LoVo (cell line): ENCODE measurements at places on chromosomes 4 and X.
A peak's percentile ranks its signal among the peaks of the same experiment; 100 is the strongest.

GRCh38 chrX:66042307-66043077 is 2.6 kb upstream of the VSIG4 start:
- DNase-seq, result no peak

GRCh38 chr4:3427706-3428446 is 13.9 kb upstream of the HGFAC start:
- no peak for DNase-seq

DNA sequence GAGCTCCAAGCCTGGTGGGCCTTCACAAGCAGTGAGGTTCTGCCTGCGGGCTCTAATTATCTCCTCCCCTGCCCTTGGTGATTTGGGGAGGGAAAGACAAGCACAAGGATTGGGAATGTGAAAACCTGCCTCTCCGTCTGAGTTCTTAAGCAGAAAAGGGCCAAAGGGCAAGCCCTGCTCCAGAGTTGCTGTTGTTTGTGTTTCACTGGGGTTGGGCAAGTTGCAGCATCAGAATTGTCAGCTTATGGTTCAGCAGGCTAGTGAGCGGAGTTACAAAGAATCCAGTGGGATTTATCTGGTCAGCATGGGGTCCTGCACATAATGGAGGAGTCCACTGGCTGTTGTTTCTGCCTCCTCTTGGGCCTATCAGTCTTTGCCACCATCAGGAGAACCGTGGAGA is 60.5 kb downstream of the NHS start:
- DNase-seq, result no peak

- no peak for DNase-seq
These were observed 60.4 kb downstream of the ZFYVE28 start for GRCh38 chr4:2357821-2358745.

DNA sequence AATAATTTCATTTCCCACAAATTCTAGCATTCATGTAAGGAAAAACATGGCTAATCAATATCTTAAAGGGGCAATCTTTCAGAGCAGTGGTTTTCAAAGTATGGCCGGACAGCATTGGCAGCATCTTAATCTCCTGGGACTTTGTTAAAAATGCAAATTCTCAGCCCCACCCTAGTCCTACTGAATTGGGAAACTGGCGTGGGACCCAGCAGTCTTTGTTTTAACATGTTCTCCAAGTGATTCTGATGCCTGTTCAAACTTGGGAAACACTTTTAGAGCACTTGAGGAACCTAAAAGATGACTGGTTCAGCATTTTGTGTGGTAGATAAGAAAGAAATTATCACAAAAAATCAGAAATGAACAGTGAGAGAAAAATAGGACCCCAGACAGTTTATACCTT is 65.7 kb downstream of the ZFX start:
- no peak for DNase-seq

DNA sequence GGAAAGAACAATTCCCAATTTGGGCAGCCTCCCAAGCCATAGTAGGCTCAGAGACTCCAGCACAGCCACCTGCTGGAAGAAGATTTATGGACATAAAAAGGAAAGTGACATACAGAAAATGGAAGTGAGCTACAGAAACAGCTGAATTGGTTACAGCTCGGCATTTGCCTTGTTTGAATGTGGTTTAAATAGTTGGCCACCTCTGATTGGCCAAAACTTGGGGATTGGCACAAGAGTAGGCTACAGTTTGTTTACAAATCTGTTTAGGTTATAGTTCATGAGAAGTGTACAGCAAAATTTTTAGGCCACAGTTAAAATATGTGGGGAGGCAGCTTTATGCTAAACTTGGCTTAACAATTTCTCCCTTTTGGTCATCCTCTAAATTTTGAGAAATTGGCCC is 150.4 kb downstream of the MAGEC1 start:
- no peak for DNase-seq

DNA sequence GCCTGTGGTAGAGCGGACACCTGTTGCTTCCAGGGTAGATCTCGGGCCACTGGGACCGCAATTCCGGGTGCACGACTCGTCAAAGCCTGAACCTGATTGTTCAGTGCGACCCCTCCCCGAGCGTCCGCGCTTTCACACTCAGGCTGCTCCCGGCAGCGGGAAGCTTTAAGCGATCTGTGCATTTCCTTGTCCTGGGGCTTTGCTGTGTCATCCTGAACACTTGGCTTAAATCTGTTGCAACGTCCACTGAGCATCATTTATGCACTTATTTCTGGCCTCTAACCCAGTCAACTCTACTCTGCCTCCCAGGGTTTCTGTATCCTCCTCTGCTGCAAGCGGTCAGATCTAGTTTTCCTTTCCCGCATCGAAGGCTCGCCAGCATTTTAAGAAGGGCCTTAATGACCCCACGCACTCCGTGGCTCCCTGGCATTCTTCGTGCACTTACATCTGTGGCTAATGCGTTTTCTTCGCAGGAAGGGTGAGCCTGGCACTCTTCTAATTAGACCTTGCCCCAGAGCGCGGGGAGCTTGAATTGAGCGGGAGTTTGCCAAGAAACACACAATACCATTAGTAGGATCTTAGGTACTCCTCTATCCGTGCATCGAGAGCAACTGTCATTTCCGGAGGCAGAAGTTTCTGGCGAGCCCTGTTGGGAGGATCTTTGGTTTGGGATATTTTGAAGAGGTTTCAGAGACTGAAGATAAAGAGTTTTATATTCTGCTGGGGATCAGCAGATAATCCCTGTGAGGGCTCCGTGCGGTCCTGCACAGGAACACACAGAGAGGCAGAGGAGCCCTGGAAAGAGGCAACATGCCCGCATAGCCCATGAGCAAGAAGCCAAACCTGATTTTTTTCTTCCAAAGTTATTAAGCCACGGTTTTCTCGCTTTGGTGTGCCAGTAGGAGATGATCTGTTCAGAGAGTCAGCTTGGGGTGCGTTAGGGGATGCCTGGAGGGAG is 654 bp upstream of the DDIT4L start:
- no peak for DNase-seq

- no peak for DNase-seq
These were observed 98.5 kb downstream of the JADE1 start for GRCh38 chr4:128907981-128908380.

DNA sequence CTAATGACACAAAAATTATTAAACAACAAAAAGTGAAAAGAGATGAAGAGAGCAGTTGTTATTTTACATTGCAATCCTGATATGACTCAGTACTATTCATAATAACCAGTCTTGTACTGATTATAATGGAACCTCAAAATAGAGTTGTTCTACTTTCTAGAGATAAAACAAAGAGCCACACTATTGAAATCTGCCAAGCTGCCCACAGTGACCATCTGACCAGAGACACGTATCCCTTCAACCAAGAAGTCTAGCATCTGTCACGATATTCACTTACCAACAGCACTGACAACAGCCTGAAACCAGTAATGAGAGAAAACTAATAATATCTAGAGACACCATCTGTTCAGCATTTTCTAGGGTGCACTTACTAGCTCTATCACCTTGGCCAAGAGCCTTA is 466.7 kb downstream of the NKX6-1 start:
- no peak for DNase-seq

DNA sequence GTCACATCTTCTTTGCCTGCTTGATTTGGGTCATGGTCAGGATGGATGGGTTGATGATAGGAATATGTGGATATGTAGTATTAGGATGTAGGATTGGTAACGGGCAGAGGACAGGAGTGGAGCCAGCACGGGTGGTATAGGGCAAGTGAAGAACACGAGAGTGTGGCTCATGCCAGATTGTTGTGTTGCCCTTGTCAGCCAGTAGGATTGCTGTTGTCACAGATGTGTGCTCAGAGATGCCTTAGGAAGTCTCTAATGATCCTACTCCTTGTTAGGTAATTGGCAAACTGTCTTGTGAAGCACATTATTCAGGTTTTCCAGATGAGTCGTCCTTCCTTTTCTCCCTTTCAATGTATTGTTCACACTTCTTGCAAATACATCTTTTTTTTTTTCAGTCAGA is 5.5 kb downstream of the ATP10D start:
- DNase-seq, result peak; percentile 15

DNA sequence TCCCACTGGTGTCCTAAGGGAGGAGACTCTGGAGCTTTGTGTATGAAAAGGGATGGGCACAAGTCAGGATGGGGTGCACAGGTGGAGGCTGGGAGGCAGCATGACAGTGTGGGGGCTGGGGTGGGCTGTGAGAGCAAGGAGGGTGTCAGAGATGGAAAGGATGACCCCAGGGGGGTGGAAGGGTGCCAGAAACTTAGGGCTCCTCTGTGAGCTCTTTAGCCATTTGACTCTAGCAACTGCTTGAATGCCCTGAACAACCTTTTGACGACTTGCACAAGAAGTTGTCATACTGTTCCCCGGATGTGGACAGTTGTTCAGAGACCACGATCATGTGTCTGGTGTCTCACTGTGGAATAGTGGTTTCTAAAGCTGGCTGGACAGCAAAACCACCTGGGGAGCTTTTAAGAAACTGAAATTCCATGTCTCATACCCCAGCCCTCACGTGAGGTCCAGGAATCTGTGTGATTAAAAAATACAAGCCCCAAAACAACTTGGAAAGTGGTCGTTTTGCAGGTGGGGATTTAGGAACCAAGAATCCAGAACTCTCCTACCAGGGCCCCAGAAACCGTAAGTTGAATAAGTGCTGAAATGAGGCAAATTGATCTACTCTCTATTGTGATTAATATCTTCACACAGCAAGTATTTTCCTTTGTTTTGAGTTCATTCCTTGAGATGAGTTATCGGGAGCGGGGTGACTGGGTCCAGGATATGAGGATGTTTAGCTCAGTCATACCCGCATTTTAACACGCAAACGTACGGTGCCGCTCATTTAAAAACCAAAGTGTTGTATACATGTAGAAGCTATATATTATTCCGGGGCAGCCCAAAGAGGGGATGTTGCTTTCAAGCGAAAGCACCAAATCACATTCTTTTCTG is 3.4 kb downstream of the RHOH start:
- no peak for DNase-seq

- DNase-seq, result peak; percentile 59
These were observed 26.3 kb downstream of the CXCL1 start for GRCh38 chr4:73895201-73896175.

- DNase-seq, result no peak
These were observed 615.4 kb downstream of the MID1IP1 start for GRCh38 chrX:39416547-39417260.

DNA sequence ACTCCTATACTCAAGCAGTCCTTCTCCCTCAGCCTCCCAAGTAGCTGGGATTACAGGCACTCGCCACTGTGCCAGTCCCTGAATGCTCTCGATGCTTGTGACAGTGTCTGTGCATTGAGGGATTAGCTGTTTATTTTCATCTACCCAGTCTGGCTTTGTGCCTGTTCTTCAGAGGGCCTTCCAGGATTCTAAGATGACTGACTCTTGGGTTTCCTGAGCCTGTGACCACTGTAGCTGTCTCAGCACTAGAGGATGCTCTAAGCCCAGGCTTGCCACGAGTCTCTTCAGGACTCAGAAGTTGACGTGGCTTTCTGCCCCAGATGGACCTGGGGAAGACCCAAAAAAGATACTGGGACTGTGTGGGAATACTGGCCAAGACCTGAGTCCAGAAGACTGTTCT is 201.4 kb downstream of the ARHGAP10 start:
- DNase-seq, result no peak

DNA sequence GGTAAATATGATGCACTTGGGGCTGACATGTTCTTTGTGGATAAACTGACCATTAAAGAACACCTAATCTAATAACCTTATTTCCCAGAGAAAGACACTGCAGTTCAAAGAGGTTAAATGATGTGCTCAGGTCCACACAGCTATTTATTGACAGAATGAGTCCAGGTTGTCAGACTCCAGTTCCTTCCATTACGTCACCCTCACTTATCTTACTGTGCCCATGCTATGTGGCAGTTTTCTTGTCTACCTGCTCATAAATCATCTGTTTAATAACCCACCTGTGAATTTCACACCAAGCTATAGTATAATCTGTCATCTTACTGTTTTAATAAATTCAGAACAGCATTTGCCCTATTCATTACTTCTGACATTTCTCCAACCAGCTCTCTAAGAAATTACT is 36.7 kb downstream of the QRFPR start:
- no peak for DNase-seq

DNA sequence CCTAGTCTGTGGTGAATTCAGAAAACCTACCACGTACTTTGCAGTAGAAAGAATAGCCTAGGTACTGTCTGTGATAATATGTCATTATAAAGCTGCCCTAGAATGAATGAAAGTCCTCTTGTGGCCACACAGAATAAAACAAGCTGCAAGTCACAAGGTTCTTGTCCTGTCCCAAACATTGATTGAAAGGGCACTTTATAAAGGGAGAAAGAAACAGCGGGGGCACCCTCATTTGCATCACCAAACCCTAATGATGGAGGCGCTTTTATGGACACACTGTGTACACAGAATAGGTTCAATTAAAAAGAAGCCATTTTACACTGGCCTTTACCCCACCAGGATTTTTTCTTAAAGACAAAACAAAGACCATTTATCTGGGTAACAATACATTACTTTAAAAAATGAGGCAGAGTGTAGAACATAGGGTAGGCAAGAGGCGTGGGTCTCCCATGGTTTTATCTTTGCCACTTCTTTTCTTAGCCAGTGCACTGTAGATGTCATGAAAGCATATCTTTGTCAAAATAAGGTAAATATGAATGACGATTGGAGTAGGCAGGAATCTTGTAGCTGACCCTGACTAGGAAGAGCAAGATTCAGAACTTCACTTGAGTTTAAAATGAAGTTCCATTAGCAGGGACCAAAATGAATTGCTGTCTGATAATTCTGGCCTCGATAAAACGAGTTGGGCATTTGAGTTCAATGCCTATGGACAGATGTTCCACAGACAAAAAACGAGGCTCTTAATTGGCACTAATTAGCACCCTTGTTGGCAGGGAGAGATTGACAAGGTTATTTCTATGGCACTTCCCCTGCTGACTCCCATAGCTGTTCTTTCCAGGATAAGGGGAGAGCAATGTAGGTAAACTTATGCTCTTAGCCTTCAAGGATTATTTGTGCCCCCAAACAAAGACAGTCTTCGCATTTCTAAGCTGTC is 365.1 kb downstream of the AFF2 start:
- DNase-seq, result no peak

GRCh38 chrX:21661316-21661715 is 3.2 kb upstream of the KLHL34 start:
- DNase-seq, result no peak

DNA sequence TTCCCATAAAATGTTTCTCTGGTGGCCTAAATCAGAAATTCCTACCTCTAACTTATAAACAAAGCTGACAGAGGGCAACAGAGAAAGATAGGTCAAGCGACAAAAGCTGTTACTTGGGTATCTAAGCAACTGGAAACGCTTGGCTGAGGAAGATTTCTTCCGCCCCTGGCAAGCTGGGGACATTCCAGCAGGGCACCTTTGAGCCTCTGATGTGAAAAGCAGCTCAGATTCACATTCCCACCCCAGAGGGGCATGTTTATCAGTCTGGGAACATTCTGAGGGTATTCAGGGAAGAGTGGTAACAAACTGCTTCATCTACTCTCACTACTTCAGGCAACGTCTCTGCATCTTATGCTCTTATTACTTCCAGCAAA is 3.5 kb upstream of the CDS1 start:
- no peak for DNase-seq
